ENCODE measurements at places on chromosomes 13 and 19.

- no peak for DNase-seq
Measured at GRCh38 chr13:30156826-30157615, 150.3 kb downstream of the KATNAL1 start.

DNA sequence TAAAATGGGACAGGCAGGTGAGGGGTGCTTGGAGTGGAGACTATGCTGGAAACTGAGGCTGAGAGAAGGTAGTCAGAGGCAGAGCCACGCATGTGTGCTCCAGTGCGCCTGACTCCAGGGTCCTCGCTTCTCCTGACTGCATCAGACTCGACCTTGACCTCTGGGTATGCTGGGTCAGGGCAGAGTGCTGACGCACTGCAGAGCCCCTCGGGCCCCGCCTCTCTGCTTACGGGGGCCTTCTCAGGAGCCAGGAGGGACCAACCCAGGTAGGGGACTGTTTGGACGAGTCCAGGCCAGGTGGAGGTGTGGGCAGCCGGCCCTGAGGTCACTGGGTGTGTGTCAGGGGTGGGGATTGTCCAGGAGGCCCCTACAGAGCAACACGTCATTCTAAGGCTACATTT lies 22.9 kb upstream of the SLC7A10 start:
- no peak for DNase-seq

DNA sequence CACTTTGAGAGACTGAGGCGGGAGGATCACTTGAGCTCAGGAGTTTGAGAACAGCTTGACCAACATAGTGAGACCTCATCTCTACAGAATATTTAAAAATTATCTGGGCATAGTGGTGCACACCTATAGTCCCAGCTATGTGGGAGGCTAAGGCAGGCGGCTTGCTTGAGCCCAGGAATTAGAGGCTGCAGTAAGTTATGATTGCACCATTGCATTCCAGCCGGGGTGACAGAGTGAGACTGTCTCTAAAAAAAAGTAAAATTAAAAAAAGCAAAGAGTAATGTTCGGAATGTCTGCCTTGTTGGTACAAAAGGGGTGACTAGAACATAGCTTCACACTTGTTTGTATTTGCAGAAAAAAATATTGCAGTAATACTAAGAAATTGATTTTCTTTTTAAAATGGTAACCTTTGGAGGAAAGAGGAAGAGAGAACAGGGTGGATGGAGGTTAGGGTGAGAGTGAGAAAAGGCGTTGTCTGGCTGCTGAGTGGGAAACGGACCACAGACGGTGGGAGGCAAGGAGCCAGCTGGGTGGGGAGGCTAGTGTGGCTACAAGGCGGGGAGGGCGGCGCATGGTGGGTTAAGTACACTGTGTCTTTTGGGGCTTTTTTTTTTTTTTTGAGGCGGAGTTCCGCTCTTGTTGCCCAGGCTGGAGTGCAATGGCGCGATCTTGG lies 10.2 kb downstream of the PPP1R14A start:
- DNase-seq: no peak

- no peak for DNase-seq
Measured at GRCh38 chr13:31236211-31236786, 36.5 kb downstream of the B3GLCT start.

DNA sequence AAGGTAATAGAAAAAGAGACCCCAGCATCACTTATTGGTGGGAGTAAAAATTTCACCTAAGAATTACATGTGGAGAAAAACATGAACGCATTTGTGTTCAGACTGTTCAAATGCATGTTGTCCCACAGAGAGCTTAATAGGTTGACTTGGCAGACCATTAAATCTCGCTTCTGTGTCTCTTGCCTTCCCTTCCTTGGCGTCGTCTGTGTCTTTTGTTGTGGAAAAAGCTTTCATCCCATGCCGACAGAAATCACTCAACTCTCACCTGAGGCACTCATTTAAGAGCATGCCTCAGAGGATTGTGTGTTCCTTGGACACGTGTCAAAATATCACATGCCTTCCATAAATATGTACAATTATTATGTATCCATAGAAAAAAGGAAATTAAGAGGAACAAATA lies 24.4 kb upstream of the CACNA1A start:
- no peak for DNase-seq

DNA sequence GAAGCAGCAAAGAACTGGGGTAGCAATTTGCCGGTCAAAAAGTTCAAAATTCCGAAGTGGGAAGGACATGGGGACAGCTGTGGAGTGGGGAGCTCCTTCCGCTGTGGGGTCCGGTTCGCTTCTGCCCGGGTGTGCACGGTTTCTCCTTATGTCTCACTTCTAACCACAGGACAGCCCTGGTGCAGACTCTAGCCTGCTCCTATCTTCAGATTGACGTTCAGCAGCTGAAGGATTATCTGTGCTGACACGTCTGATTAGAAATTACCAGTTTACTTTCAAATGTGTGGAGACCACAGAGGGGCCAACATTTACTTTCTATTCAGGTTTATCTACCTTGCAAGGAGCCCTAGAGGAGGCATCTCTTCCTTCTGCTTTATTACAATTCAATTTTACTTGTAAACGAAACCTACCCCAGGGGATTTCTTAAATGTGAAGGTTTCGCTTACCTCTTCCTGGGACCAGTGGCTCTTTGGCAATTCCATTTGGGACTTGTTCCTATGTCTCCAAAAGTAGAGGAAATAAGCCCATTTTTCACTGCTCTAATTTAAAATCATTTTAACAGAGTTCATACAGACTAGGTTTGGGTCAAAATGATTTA lies 27.3 kb downstream of the LHFPL6 start:
- no peak for DNase-seq

- DNase-seq: no peak
Measured at GRCh38 chr13:41150058-41150457, 17.5 kb upstream of the KBTBD6 start.

DNA sequence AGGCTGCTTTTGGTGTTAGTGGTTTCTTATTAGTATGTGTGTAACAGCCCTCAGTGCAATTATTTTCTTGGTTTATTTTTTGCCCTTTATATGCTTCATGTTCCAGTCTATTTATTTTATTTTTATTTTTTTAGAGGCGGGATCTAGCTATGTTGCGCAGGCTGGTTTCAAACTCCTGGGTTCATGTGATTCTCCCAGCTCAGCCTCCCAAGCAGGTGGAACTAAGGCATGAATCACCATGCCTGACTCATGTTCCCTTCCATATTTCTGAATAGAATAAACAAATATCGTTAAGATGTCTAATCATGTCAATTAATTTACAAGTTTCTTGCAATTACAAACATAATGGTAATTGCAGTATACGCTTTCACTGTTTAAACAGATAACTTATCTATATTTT lies 11.7 kb downstream of the SKA3 start:
- no peak for DNase-seq

- DNase-seq: no peak
Measured at GRCh38 chr13:70668983-70669382, 560.7 kb upstream of the KLHL1 start.

- DNase-seq: no peak
Measured at GRCh38 chr19:3145909-3146676, 10.3 kb downstream of the GNA15 start.

DNA sequence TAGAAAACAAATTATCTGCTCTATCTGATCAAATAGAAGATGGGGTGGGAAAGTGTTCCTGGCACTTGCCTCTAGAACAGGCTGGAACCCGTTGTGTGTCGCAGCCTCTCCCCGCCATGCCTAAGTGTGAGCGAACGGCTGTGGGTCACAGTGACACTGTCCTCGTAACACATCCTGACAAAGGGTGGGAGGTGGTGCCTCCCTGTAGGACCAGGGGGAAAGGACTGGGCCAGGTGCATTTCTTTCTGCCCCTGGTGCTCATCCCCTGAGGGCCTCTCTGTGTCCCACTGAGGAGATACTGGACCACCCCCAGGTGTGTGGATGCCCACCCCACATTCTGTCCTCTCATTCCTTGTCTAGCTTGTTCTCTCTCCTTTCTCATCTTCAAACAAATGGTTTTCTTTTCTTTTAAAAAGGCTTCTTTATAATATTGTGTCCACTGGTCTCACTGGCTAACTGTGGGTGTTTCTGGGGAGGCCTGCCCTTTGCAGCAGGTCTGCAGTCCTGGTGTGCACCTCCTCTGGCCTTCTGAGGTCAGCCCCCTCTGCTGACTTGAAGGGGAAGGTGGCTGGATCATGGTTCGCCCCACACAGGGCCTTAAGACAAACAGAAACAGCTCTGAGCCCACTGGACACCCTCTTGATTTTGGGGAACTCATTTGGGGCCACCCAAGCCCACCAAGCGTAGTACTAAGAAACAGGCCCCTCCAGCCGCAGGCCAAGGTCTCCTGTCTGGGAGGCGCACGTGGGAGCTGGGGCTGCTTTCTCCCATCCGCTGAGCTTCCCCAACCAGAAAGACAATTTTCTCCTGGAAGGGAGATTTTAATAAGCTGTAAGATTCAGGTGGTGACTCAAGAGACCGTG lies 152.5 kb upstream of the SOX1 start:
- no peak for DNase-seq

Measured in lung (tissue), 17 donors.